T follicular helper cell (primary cell): ENCODE measurements at places on chromosomes 5 and 9.

DNA sequence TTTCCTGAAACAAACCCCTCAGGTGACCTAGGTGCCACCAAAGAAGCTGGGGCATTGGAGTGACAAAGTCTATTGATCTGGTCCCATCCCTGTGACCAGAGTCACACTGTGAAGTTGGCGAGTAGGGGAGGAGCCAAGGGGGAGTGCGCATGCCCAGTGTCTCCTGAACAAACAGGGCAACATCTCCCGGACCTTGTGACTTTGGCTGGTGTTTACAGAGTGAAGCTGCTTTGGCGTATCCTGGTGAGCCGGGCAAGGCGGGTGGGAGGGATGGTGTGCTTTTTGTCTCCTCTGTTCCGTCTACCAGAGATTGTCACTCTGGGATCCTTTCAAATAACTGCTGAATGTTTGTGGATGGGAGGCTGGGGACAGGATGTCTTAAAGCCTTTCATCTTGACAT lies 204.5 kb downstream of the HSPA4 start:
- DNase-seq, result no peak

GRCh38 chr5:61055434-61056006 lies 106.7 kb downstream of the SMIM15 start:
- DNase-seq, result no peak

- no peak for DNase-seq
Observed at GRCh38 chr5:149062371-149063016, 368 bp downstream of the SH3TC2 start.

DNA sequence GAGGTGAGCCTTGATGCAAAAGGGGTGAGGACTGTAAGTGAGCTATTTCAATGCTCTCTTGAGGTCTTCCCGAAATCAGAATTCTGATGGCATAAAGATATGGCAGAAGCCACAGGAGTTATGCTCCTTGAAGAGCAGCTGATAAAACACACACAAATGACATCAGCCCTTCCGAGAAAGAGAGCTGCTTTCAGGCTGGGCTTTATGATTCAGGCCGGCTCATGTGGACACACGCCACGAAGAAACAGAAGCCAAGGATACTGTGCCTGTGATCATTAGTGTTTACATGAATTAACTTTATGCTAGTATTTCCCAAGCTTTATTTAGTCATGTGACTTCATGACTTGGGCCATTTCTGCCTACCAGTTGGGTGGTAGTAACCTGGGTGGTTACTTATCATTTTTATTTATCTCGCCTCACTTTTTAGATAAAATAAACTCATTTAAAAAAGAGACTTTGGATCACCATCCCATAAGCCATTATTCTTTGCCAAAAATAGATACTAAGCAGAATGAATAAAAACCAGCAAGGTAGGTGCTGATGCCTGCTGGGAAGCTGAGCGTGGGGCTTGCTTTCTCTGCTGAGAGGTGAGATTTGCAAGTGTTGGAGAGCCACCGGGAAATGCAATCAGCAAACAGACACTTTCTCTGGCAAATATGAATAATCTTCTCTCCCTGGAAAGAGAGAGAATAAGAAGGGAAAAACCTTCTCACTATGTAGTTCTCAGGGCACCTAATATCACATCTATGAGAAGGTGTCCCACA lies 73.0 kb upstream of the SLC25A51 start:
- DNase-seq, result no peak
